DND-41 (cell line): ENCODE measurements at places on chromosomes 7 and 10.

- DNase-seq: no peak
Measured at GRCh38 chr10:93190372-93190771, 116.7 kb downstream of the CYP26A1 start.

- peak; percentile 44 for DNase-seq
Measured at GRCh38 chr10:71547876-71548846, 151.4 kb downstream of the CDH23 start.

DNA sequence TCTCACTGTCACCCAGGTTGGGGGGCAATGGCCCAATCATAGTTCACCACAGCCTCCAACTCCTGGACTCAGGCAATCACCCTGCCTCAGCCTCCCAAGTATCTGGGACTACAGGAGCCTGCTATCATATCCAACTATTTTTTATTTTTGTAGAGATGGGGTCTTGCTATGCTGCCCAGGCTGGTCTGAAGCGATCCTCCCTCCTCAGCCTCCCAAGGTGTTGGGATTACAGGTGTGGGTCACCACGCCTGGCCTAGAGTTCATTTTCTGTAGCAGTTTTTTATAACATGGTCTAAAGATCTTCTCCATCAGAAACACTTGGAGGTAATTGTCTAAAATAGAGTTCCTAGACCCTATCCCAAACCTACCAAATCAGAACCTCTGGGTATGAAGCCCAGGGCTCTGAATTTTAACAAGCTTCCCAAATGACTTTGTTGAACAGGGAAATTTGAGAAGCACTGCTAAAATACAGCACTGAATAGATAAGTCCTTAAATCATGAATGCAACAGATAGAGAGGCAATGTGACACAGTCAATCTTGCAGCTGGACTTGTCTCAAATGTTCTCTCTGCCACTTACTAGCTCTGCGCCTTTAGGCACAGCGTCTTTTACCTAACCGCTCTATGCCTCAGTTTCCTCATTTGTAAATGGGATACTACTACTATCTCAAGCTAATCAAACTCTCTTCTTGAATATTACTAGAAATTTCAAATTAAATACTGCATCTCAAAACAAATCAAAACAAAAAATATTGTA lies 63.7 kb downstream of the CYTH3 start:
- no peak for DNase-seq

GRCh38 chr10:72024596-72024995 lies 60.4 kb downstream of the CHST3 start:
- no peak for DNase-seq

- DNase-seq: no peak
Measured at GRCh38 chr7:55110282-55110992, 91.6 kb downstream of the EGFR start.

GRCh38 chr10:92052088-92052487 lies 128.5 kb downstream of the BTAF1 start:
- DNase-seq: no peak

DNA sequence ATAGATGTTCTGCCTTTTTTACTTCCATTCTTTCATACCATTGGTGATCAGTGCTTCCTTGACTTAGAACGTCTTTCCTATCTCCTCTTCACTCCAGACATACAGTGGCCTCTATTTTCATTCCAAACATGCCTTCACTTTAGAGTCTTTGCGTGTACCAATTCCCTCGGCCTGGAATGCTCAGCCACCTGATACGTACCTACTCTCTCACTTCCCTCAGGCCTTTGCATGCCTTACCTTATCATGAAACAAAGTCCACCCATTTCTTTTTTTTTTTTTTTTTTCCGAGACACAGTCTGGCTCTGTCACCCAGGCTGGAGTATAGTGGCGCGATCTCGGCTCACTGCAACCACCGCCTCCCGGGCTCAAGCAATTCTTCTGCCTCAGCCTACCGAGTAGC lies 2.2 kb upstream of the CCNJ start:
- no peak for DNase-seq

GRCh38 chr10:119357412-119358151 lies 150.2 kb downstream of the GRK5 start:
- no peak for DNase-seq

GRCh38 chr7:31171984-31172383 lies 119.9 kb downstream of the ADCYAP1R1 start:
- no peak for DNase-seq

GRCh38 chr10:102608487-102608886 lies 35.8 kb upstream of the TRIM8 start:
- no peak for DNase-seq

DNA sequence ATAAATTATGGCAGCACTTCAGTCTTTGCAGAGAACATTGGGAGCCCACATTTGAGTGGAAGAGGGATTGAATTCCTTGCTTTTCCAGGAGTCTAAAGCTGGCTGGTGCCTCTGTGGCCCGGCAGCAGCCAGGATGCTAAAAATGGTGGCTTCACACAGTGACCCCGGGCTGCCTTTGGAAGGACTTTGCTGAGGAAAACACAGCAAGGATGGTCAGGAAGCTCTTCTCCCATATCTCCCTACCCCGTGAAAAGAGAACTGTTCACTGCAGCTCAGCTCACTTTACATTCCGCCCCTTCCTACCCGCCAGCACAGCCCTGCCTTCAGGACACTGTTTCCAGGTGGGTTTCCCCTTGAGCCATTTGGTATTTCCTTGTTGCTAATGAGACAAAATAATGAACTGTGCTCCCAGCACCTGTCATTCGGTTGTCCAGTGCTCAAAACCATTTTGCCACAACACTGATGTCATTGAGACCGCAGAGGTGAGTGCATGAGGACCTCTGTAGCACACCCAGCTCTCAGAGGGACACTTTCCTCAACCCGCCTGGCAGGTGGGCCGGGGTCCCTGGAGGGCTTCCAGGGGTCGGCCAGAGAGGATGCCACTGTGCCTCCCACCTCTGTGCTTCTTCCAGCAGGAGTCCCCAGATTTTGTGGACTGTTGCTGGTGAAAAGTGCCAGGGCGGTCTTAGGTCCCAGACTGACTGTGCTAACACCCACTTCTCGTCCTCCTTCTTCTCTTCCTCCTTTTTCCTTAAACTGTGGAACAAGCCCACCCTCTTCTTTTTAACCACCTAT lies 255.7 kb upstream of the PPP2R2D start:
- DNase-seq: no peak

GRCh38 chr7:66413379-66414114 lies 208.4 kb downstream of the TPST1 start:
- no peak for DNase-seq

GRCh38 chr10:53406532-53406931 lies 633.9 kb upstream of the MBL2 start:
- no peak for DNase-seq

DNA sequence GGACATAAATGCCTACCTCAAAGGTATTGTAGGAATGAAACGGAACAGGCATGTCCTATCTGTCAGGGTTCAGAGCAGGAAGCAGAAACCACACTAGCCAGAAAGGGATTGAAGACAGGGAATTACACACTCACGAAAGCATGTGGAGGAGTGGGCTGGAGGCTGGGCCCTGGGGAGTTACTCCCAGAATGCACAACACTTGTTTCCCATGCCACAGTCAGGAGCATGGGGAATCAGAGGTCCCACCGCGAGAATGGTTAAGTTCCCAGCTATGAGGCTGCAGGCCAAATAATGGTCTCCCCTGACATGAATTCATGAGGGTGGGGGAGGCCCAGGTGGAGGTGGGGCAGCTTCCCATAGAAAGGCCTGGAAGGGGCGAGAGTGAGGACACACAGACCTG lies 212.7 kb downstream of the HERPUD2 start:
- DNase-seq: no peak

DNA sequence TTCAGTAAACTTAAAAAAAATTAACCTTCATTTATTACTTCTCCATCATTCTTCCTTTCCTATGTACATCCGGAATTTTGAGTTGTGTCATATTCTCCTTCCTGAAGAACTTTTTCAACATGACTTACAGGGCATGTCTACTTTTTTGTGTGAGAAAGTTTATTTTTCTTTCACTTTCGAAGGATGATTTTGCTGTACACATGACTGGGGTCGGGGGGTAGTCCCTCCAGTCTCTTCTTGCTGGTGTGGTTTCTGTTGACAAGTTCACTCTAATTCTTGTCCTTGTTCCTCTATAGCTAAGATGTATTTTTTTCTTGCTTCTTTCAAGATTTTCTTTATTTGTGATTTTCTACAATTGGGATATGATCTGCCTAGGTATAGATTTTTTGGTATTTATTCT lies 55.8 kb downstream of the INPP5A start:
- DNase-seq: no peak

- no peak for DNase-seq
Measured at GRCh38 chr7:27141923-27142579, 1.4 kb downstream of the HOXA5 start.

GRCh38 chr10:114870486-114870885 lies 48.9 kb downstream of the FHIP2A start:
- no peak for DNase-seq

DNA sequence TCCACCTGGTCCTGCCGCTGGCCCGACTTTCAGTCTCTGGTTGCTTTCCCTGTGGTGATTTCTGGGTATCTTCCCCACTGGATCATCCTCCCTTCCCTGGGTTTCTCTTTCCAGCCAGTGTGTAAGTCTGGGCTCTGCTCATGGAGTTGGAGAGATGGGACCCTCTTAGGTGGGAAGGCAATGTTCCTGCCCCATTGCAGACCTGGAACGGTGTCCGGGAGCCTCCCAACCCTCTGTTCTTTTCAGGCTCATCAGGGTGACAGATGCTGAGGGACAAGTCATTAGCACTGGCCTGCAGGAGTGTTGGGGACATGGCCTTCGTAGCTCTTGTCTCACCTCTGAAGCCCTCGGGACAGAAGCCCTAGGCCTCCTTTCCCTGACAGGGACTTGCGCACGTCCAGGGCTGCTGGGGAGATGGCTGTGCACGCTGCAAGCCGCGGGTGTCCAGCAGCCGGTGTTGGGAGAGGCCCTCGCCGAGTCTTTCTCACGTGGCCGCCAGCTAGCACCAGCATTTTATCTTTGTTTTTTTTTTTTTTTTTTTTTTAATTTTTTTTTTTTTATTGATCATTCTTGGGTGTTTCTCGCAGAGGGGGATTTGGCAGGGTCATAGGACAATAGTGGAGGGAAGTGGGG lies 17.2 kb downstream of the ZNF783 start:
- DNase-seq: no peak

DNA sequence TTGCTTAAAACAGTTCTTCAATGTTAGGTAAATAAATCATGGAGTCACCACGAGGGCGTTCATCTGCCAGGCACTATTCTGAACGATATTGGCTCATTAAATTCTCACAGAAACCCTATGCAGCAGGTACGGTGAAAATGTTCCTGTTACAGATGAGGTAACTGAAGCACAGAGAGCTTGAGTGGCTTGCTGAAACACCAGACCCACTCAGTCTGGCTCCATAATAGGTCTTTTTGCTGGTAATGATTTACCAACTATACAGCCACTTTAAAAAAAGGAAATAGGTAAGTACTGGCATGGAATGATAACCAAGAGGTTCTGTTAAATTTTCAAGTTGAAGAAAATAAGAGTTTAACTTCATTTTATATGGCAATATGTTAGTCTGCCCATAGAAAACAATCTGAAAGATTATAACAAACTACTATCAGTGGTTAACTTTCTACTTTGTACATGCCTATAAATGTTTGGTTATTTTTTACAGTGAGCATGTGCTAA lies 1.3 kb upstream of the TM9SF3 start:
- no peak for DNase-seq

DNA sequence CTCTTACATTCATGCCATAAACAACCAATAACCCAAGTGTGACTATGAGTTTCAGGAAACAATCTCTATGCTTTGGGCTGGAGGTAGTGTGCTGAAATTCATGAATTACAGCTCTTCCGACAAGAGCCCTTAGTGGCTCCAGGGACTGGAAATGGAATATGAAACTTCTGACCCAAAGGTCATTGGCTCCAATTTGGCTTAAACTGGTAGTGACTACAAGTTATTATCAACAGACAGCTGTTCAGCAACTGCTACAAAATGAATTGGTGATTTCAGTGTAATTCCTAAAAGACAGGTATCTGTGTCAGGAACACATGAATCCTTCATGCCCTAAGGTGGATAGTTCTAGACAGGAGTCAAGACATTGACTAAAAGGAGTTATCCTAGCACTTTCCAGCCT lies 745.4 kb downstream of the PHTF2 start:
- no peak for DNase-seq

DNA sequence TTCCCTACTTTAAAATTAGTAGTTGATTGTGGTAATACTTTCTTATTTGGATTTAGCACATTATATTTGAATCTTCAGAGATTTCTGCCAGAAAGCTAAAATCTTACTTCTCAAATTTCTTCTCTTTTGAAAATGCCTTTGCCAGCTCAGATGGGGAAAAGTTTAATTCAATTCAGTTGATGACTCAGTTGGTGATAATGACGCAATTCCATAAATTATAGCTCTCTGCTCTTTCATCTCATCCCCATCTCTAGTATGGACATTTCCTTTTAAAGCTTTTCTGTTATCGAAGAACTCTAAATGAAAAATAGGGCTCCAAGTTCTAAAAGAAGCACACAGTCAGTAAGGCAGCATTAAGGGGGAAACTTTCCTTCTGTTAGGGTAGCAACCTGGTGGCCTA lies 25.5 kb downstream of the RNLS start:
- no peak for DNase-seq

DNA sequence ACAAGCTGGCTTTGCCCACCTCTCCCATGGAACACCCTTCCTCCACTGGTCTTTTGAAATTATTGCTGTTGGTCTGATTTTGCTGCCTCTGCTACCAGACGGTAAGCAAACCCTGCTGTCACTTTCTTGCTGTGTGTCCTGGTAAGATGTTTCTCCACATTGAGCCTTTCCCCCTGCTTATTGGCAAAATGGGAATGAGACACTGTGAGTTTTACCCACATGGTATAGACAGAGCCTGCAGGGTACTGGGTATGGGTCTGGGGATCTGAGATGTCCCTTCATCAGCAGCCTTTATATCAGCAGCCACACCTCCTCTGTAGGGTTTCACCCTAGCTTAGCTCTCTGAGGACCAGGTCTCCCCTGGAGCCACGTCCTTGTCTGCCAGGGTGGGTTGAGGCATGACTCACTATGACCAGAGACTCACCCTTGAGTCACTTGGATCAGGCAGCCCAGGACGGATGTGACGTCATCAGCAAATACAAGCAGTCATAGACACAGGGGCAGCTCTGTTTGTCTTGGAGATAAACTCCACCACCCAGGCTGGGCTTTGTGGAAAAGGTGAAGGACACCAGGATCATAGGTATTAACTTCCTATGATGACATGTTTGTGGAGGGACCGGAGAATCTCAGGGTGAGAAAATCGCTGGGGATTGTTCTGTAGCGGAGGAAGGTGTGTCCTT lies 17.9 kb upstream of the BAIAP2L1 start:
- no peak for DNase-seq

DNA sequence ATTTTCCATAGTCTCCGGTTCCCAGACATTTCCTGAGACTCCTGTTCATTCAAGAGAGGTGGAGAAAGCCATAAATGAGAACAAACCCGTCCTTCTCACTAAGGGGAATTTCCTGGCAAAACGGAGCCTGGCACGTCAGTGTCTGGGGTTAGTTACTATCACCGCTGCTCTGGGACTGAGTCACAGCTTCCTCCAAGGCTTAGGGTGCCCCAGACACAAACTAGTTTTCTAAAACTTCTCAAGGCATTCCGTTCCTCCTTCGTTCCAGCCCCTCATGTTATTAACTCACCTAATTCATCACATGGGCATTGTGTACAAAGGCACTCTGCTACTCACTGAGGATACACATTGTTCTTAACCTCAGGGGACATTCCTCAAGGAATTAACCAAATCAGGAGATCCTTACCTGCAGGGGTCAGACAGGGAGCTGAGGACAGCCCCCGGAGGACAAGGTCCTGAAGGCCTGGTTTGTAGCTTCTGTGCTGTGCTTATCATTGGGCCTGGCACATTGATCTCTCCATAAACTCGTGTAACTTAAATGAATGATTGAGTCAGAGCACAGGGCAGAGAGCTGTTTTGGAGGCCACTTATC lies 103.0 kb upstream of the KLF6 start:
- DNase-seq: no peak

GRCh38 chr7:100778061-100778621 lies 44.7 kb downstream of the ZAN start:
- no peak for DNase-seq
